Activated T-helper 1 cell treated with Interleukin-2 at 50 U/mL for 16 hours (primary cell): ENCODE measurements at places on chromosomes 3 and 15.
A peak's percentile ranks its signal among the peaks of the same experiment; 100 is the strongest.

GRCh38 chr15:100688549-100689120 lies 86.2 kb downstream of the ASB7 start:
- no peak for DNase-seq

GRCh38 chr3:175270198-175270837 lies 411.2 kb downstream of the NAALADL2 start:
- no peak for DNase-seq

DNA sequence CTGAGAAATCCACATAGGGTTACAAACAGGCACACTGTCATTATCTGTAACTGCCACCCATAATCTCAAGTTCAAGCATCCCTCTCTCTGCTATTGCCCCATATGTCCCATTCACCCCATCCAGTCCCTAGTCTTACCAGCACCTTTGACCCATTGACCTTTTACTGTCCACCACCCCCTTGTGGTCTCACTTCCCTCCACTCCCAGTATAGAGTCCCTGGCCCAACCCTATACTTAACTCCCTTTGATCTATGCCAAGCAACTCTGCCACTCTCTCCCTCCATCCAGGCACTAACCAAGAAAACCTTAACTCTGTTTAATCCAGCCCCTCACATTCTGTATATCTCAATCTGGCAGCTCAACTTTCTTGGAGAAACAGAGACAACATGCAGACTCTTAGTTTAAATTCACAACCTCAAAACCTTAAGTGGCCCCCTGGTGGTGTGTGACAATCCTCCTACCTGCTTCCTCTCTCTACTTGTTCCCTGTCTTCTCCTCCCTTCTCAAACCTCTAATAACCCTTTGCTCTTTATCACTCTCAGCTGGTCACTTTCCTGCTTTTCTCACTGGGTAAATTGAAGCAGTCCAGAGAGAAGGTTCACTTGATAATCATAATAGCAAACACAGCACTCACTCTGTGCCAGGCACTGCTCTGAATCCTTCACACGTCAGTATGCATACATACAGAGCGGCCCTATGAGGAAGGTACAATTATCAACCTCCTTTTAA lies 162.7 kb downstream of the STT3B start:
- no peak for DNase-seq

DNA sequence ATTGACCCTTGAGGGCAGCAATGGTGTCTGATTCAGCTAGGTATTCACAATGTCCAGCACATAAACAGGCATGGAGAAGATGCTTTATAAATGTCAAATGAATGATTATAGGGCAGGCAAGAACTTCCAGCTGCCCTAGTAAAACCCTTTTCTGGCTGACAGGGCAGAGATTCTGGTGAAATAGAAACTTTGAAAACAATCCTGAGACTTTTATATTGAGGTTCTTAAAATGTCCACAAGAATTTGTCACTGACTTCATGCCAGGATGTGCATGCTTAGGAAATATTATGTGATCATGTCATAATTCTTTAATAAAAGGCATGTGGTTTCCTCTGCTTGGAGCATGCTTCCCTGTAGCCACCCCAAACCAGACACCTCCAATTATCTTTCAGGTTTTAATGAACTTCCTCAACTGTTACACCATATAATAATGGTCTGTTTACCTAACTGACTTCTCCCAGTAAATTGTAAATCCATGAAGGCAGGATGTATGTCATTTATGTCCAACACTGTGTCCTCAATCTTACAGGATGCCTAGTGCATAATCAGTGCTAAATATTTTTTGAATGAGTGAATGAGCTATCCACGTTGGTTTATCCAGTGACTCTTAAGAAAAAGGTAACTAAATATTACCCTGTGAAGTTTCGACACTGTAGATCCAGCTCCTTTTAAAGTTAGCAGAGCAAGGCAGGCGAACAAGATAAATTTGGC lies 43.4 kb upstream of the CLRN1 start:
- DNase-seq = no peak

GRCh38 chr3:136802481-136802996 lies 16.4 kb upstream of the SLC35G2 start:
- DNase-seq = no peak

GRCh38 chr15:69100821-69101220 lies 59.6 kb upstream of the GLCE start:
- no peak for DNase-seq

GRCh38 chr3:186789554-186790260 lies 6.3 kb downstream of the EIF4A2 start:
- DNase-seq = no peak

DNA sequence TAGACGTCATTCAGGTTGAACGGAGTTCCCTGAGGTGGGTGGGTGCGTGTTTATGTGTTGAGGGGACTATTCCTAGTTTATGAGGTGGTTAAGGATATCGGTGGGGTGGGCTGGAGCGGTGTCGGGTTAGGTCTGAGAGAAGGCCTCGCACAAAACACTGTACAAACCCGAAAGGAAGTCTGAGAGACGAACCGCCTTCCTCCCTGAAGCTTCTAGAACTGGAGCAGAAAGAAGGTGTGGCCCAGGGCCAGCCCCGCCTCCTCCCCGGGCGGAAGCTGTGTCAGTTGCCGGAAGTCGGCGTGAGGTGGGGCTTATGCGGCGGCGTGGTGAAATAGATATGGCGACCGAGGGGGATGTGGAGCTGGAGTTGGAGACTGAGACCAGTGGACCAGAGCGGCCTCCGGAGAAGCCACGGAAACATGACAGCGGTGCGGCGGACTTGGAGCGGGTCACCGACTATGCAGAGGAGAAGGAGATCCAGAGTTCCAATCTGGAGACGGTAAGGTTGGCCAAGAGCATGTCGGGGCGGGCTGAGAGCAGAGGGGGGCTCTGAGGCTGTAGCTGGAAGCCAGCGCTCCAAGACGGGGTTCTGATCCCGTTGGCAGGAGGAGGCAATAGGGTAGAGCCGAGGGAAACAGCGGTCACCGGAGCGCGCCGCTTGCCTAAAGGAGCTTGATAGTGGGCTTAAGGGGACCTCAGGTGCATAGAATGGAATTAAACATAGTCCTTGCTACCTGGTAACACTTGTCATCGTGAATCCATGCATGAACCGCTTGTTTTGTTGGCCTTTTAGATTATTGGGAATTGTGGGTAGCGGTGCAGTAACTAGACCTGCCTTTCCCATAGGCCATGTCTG lies at the start of gene HYPK:
TSS of gene HYPK (plus strand) at position 314 of the 856 bp plus-strand sequence. CDS start at position 338, 24 bp downstream.
- peak; percentile 88 for DNase-seq

- no peak for DNase-seq
Observed at GRCh38 chr3:5479229-5479799, 291.8 kb downstream of the EDEM1 start.

- no peak for DNase-seq
Observed at GRCh38 chr15:61069394-61070075, 159.6 kb downstream of the RORA start.

DNA sequence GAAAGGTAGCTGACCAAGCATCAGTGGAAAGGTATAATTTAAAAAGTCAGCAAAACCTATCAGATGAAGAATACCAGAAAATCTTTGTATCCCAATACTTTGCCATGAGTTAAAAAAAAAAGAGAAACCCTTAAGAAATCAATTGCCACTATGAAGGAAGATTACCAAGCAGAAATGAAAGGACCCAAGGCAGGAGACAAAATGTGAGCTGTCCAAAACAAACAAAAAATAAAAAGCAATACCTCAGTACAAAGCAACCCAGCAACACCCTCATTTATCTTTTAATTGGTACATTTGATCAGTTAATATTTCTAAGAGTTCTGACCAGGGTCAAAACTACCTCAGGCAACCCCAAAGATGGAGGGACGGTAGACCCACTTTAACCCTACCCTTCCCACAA lies 65.3 kb downstream of the MOBP start:
- DNase-seq = no peak

- DNase-seq = no peak
Observed at GRCh38 chr3:141648055-141648910, 89.8 kb upstream of the RNF7 start.

GRCh38 chr3:40523781-40524180 lies 979 bp upstream of the ZNF621 start:
- DNase-seq = no peak

DNA sequence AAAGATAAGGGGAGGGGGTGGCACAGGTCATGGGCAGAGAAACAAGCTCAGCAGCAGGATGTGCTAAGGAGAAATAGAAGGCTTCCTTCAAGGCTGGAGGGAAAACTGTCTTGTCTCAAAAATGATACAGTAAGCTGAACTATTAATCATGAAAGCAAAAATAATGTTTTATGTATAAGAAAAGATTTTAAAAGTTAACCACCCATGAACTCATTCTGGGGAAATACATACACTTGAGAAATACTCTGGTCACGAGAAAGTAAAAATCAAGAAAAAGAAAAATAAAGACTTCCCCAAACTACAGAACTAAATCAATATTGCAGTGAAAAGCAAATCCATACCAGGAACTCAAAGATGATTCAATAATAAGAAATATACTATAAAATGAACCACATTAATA lies 80.7 kb downstream of the KLF13 start:
- no peak for DNase-seq

- DNase-seq = no peak
Observed at GRCh38 chr3:195057716-195058115, 213.2 kb downstream of the XXYLT1 start.

GRCh38 chr15:44535523-44536301 lies 1.2 kb upstream of the EIF3J start:
- peak; percentile 9 for DNase-seq

DNA sequence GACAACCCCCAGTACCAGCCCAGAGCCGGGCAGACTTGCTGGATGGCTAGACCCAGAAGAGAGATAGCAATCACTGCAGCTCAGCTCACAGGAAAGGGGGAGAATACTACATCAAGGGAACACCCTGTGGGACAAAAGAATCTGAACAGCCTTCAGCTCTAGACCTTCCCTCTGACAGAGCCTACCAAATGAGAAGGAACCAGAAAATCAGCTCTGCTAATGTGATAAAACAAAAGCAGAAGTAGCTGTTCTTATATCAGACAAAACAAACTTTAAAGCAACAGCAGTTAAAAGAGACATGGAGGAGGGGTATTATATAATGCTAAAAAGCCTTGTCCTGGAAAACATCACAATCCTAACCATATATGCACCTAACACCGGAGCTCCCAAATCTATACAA lies 283.3 kb downstream of the KLF13 start:
- DNase-seq = no peak

GRCh38 chr3:122912772-122913538 lies 114.6 kb downstream of the SEMA5B start:
- DNase-seq = no peak

GRCh38 chr3:102904629-102905028 lies 469.8 kb downstream of the ZPLD1 start:
- no peak for DNase-seq

DNA sequence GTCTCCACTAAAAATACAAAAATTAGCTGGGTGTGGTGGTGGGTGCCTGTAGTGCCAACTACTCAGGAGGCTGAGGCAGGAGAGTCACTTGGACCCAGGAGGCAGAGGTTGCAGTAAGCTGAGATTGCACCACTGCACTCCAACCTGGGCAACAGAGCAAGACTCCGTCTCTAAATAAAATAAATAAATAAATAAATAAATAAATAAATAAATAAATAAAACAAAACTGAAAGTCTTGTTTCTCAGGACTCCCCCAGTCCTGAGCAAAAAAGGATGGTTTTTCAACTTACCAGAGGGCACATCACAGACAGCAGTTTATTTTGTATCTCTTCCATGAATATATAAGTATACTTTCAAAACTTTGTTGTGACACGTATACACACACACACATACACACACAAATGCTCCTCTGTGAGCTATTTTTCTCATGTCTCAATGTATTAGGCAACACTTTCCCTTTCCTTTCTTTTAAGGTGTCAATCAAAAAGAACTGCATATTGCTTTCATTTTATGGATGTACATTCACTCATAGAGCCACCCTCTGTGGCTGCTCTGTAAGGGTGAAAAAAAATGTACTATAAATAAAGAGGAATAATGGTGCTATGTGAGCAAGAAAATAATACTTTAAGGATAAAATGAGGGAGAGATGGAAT lies 54.8 kb upstream of the MITF start:
- no peak for DNase-seq

DNA sequence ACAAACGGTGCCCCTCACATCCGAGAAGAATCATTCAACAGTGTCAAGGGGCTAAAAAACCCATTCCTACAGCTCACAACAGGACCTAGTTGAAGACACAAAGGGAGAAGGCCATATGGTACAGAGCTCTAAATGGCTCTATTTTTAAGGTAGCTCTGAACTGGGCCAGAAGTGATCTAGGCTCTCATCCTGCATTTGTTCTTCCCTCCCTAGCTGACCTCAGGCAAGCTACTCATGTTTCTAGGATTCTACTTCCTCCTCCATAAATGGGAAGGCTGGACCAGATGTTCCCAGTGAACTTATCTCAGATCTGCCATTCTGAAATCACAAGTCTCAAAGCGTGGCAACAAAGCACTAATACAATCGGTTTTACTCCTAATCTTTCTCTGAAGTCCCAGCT lies 62.3 kb downstream of the CPNE4 start:
- no peak for DNase-seq

DNA sequence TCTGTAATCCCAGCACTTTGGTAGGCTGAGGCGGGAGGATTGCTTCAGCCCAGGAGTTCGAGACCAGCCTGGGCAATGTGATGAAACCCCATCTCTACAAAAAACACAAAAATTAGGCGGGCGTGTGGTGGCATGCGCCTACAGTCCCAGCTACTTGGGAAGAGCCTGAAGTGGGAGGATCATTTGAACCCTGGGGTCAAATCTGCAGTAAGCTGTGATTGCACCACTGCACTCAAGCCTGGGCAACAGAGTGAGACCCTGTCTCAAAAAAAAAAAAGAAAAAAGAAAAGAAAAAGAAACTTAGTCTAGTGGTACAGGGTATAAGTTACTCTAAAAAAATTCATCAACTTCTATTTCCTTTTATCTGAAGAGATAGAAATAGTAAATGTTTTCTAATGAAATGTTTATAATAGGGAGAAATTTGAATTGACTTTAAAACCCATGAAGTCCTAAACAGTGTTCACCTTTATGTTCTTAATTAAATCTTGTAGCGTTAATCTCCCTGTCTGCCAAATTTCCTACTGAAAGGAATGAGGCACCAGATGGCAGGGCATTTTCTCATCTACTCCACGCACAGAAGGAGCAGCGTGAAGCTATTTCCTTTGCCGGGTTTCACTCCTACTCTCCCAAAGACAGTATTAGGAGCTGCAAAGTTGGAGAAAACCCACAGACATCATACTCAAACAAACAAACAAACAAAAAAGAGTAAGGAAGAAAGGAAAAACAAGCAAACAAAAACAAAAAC lies 1.9 kb downstream of the PCLAF start:
- DNase-seq = no peak
